Muscle of leg (tissue), 16 donors: ENCODE measurements at places on chromosomes 11 and 22. TPM values are rescaled to one million over a fixed set of nuclear protein-coding genes. Genes with fewer than 3 reads are reported as not detected.

Gene UPK2
- total RNA-seq = 0.09 TPM

Gene ART1
- 5.7 TPM for total RNA-seq

Gene HTATIP2
- 1.2 TPM for total RNA-seq

GRCh38 chr22:48754611-48755058, 1073.0 kb downstream of the BRD1 start:
- no peak overlapping the region for H3K4me3 ChIP-seq
- H3K4me1 ChIP-seq = no peaks in the 10 kb centered on the region
- no peaks in the 10 kb centered on the region for H3K27me3 ChIP-seq
- H3K36me3 ChIP-seq = no peaks in the 10 kb centered on the region
- no peak for DNase-seq

GRCh38 chr11:113673550-113674396, 32.3 kb downstream of the TMPRSS5 start:
- H3K27me3 ChIP-seq = peaks cover 6% of the 10 kb centered on the region
- H3K36me3 ChIP-seq = no peaks in the 10 kb centered on the region
- peaks cover 11% of the 10 kb centered on the region for H3K4me1 ChIP-seq
- no peak for DNase-seq

DNA sequence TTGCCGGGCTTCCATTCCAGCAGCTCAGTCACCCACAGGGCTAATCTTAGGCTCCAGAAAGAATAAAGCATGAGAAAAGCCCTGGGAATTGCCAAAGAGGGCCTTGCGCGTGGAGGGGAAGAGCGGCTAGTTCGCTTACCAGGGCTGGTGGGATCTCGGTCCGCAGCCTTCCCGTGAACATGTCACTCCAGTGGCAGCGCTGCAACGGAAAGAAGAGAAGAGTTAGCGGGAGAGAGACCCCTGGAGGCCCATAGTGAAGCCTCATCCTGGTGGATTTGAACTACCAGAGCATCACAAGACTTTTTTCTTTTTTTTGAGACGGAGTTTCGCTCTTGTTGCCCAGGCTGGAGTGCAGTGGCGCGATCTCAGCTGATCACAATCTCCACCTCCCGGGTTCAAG, 18.0 kb downstream of the RANGAP1 start:
- peaks cover 80% of the 10 kb centered on the region for H3K36me3 ChIP-seq
- H3K4me1 ChIP-seq = no peaks in the 10 kb centered on the region
- H3K27me3 ChIP-seq = no peaks in the 10 kb centered on the region
- DNase-seq = no peak

DNA sequence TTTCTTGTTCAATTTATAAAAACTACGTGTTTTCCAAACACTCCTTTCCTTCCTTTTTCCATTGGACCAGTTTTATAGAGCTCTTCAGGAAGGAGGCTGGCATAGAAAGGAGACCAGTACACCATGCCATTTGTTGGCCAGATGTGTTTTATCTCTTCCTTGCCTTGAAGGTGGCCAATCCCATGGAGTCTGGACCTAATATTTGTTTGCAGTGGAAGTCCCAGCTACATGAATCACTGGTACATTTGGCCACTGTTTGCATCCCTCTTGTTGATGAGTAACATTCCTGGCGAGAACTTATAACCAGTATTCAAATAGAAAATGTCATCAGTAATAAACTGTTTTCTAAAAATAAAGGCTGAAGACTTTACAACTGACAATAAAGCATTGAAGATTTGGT, 110.2 kb downstream of the ANO3 start:
- no peaks in the 10 kb centered on the region for H3K4me1 ChIP-seq
- H3K27ac ChIP-seq = no peak overlapping the region
- DNase-seq = no peak
- H3K36me3 ChIP-seq = no peaks in the 10 kb centered on the region

- peak; percentile 6 for DNase-seq
- H3K27ac ChIP-seq = no peak overlapping the region
- H3K36me3 ChIP-seq = no peaks in the 10 kb centered on the region
- H3K4me1 ChIP-seq = no peaks in the 10 kb centered on the region
Observed at GRCh38 chr11:131037873-131038272, 121.6 kb upstream of the SNX19 start.

- no peaks in the 10 kb centered on the region for H3K4me1 ChIP-seq
- no peaks in the 10 kb centered on the region for H3K27me3 ChIP-seq
- no peaks in the 10 kb centered on the region for H3K36me3 ChIP-seq
- no peak for DNase-seq
- H3K4me3 ChIP-seq = no peak overlapping the region
Observed at GRCh38 chr11:15805726-15806125, 550.6 kb downstream of the SOX6 start.

- H3K4me1 ChIP-seq = peaks cover 16% of the 10 kb centered on the region
- H3K27me3 ChIP-seq = no peaks in the 10 kb centered on the region
- no peaks in the 10 kb centered on the region for H3K36me3 ChIP-seq
- DNase-seq = peak; percentile 58
- H3K27ac ChIP-seq = no peak overlapping the region
- no peak overlapping the region for H3K4me3 ChIP-seq
Observed at GRCh38 chr22:37601540-37602442, 6.8 kb upstream of the GGA1 start.

GRCh38 chr11:131025020-131025419, 108.7 kb upstream of the SNX19 start:
- DNase-seq = peak; percentile 37
- no peaks in the 10 kb centered on the region for H3K4me1 ChIP-seq
- H3K36me3 ChIP-seq = no peaks in the 10 kb centered on the region

DNA sequence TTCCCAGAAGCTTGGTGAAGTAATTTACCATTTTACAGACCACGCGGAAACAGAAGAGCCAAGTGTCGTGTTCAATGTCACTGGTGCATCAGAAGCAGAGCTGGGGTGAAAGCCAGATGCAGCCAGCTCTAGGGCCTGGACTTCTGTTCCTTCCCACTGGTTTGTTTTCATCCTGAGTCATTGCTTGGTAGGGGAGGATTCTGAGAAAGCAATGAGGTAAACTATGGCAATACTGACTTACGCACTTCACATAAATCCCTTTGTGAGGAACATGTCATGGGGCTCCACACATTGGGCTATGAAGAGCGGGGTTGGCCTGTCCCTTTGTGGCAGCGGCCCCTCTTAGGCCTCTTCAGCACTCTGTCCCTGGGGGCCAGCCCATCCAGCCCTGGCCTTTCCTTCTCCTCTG, 52.4 kb upstream of the RBFOX2 start:
- H3K27me3 ChIP-seq = no peaks in the 10 kb centered on the region
- peak; percentile 67 for DNase-seq
- no peaks in the 10 kb centered on the region for H3K36me3 ChIP-seq
- H3K4me3 ChIP-seq = no peak overlapping the region
- H3K4me1 ChIP-seq = no peaks in the 10 kb centered on the region
- no peak overlapping the region for H3K27ac ChIP-seq

DNA sequence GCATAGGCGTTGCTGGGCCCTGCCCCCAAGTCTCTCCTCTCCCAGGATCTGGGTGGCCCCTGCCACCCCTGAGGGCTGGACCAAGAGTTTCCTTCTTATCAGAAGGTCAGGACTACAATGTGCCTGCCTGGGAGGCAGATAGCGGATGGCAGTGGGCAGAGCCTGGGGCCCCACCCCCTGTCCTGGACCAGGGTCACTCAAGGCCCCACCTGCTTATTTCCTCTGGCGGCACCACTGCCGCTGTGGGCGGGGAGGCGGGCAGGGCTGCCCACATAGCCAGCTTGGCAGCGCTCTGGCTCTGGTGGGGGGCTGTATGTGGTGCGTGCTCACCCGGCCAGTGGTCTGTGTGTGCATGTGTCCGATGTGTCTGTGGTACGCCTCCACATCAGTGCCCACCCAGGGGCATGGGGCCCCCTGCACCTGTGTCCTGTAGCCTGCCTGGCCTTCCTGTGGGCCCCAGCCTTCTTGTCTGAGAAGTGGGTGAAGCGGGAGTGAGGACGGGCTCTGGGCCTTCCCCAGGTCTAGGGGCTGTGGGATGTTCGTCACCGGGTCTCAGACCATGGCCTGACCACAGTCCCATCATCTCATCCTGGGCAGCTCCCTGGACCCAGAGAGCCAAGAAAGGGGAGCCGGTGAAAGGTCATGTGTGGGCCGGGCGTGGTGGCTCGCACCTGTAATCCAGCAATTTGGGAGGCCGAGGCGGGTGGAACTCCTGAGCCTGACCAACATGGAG, 3.0 kb downstream of the GAS2L1 start:
- peaks cover 18% of the 10 kb centered on the region for H3K36me3 ChIP-seq
- H3K27ac ChIP-seq = peak overlapping the region; percentile 95
- peak; percentile 48 for DNase-seq
- peaks cover 19% of the 10 kb centered on the region for H3K27me3 ChIP-seq
- peaks cover 81% of the 10 kb centered on the region for H3K4me1 ChIP-seq
- no peak overlapping the region for H3K4me3 ChIP-seq
